ENCODE measurements at places on chromosomes 16 and 17.

DNA sequence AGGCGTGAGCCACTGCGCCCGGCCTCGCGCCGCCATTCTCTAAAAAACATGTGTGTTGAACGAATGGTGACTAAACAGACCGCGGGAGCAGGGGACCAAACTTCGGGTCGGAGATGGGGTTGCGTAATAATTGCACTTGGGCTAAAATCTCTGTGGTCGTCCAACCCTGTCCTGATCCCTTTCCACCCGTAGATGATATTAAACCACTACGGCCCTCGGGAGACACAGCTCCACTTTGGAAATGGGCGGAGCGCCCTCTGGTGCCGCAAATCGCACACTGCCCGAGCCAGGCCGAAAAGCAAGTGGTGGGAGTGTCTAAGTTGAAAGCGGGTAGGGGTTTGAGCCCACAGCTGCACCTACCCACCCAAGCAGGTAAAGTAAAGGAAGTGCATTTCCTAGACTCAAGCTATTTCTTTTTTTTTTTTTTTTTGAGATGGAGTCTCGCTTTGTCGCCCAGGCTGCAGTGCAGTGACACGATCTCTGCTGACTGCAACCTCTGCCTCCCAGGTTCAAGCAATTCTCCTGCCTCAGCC is 17.0 kb downstream of the CAVIN1 start:
- DNase-seq = peak; percentile 85

GRCh38 chr16:26905336-26905735 is 161.4 kb upstream of the C16orf82 start:
- no peak for DNase-seq

DNA sequence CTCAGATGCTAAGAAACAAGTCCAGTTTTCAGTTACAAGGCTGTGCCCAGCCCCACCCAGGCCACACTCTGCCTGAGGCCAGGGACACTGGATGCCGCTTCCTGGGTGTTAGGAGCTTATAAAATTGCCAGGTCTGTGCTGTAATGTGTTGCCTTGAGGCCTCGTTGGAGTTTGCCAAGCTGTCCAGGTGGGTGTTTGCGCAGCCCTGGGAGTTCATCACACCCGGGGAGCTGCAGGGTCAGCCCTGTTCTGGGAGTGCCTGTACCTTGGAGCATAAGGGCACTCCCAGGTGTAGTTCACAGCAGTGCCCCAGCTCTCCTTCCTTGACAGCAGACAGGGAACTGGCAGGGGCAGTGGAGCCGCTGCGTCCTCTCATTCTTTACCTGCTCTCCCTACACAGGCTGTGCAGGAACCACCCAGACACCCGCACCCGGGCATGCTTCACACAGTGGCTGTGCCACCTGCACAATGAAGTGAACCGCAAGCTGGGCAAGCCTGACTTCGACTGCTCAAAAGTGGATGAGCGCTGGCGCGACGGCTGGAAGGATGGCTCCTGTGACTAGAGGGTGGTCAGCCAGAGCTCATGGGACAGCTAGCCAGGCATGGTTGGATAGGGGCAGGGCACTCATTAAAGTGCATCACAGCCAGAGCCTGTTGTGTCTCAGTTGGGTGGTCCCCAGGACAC is 1.6 kb downstream of the GFER start:
- DNase-seq = no peak

DNA sequence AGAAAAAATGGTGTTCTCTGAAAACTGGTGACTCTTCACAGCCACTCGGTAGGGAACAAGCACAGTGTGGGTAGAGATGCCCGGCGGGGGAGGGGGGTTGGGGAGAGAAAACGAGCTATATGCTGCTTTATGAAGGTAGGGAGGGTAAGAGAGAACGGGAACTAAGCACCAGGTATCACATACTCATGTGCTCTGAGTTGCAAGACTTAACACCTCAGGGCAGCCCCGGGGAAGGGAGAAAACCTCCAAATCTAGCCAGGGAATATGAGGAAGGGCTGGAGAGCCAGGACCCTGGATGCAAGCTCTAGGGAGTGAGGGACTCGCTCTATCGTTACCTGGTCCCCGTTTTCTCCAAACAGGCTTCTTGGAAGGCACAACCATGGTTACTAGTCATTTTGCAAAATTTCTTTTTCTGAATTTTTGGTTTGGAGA is 35.3 kb downstream of the HIC1 start:
- DNase-seq = peak; percentile 39

- DNase-seq = no peak
These were observed 6.0 kb downstream of the PPM1D start for GRCh38 chr17:60606036-60606435.

Measured in stimulated activated CD4-positive, alpha-beta T cell treated with anti-CD3 and anti-CD28 coated beads, Interleukin-4, amount 100 ng/mL, for 24 hours (primary cell).